Fibroblast of skin of scalp (primary cell): ENCODE measurements at places on chromosomes 11 and 22.

- peak; percentile 54 for DNase-seq
These were observed 284.0 kb downstream of the KIRREL3 start for GRCh38 chr11:126716456-126717083.

GRCh38 chr11:13440100-13440855 lies 22.7 kb downstream of the BTBD10 start:
- DNase-seq, result peak; percentile 88

GRCh38 chr11:71450939-71451338 lies 2.1 kb upstream of the NADSYN1 start:
- DNase-seq, result no peak

GRCh38 chr11:121282386-121282785 lies 10.2 kb upstream of the SC5D start:
- peak; percentile 9 for DNase-seq

- no peak for DNase-seq
These were observed 28.1 kb upstream of the ZBTB16 start for GRCh38 chr11:114031246-114031966.

GRCh38 chr11:132579136-132579535 lies 953.2 kb downstream of the OPCML start:
- DNase-seq, result no peak

DNA sequence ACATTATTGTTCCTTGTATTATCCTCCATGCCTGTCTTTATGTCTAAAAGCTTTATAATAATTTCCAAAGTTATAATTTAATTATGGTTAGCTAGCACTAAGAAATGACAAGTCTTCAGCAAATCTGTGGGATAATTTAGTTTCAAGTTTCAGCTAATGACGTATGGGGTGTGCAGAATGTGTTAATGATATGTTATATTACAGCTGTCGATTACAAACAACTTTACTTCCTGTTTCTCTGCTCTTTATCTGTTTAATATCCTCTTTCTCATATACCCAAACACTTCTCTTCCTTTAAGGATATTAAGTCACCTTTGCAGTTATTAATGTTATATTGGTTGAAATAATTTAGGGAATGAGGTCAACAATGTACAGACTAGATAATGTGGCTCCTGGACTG lies 161.8 kb downstream of the CASP12 start:
- no peak for DNase-seq

GRCh38 chr11:45337583-45338360 lies 51.6 kb upstream of the SYT13 start:
- DNase-seq, result no peak

DNA sequence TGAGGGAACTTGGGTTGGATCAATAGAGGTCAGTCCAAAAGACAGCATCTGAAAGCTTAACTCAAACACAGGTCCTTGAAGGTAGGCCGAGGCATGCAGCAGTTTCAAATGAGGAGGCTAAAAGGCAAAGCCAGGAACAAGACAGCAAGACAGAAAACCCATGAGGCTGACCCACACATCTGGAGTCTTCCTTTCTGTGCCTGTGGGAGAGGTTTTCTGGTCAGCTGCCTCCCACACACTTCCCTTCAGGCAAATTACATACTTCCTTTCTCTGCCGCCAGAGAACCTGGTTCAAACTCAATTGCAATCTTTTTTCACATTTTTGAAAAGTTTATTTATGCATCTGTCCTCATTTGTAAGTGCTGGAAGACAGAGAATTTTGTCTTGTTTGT lies 29.8 kb upstream of the CRTAM start:
- DNase-seq, result no peak

DNA sequence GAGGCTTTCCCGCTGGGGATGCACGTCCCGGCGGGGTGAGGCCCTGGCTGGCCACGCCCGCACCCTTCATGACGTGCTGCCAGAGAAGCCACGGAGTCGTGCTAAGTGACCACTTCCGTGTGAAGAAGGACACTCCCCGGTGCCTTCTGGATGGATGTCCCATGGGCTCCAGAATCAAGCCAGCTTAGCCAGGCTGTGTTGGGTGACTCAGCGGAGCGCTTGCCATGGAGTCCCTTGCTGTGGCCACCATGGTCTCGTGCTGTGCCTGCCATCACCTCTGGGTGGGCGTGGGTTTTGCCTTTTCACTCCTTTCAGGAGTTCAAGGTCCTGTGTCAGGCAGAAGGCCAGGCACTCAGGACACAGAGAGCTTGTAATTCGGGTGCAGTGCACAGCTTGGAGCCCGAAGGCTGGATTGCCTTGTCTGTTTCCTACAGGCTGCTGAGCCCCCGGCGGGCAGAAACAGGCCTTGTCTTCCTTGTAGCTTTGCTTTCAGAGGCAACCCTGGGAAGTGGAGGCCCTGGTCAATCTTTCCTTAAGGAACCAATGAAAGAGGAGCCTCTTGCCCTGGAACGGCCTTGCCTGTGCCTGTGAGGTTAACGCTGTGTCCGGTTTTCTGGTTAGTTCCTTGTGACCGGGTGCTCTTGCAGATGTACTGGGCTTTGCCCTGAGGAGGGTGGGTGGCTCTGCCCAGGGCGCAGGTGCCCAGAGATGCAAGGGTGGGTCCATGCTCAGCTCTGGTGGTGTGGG lies 268.6 kb downstream of the TBC1D22A start:
- peak; percentile 41 for DNase-seq

- DNase-seq, result no peak
These were observed 98.3 kb downstream of the C11orf65 start for GRCh38 chr11:108369064-108369463.

GRCh38 chr22:47783433-47784366 lies 1021.2 kb downstream of the TBC1D22A start:
- DNase-seq, result no peak

GRCh38 chr11:68442433-68442832 lies 18.1 kb upstream of the PPP6R3 start:
- DNase-seq, result no peak

DNA sequence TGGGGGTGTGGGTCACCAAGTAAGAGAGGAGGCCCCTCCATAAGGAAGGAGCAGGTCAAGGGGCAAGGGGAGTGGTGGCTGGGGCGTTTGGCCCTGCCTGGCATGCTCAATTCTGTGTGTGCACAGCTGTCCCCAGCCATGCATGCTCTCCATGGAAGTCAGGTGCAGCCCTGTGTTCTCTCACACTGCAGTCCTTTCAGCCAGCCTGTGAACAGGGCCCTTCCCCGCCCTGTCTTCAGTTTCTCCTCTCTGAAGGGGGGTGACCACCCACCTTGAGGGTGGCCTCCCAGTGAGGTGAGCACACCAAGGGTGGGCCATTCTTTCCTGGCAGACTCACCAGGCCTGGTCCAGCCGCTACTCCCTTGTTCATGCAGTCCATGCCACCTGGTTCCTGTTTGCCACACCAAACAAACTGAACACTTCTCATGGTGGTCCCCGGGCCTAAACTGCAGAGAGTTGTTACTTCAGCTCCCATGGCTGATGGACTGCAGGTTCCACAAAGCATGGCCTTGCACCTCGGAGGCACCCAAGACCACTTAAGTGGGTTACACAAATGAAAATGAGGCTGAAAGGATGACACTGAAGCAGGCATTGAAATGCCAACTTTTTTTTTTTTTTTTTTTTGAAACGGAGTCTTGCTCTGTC lies 1.7 kb upstream of the CHCHD10 start:
- DNase-seq, result no peak

DNA sequence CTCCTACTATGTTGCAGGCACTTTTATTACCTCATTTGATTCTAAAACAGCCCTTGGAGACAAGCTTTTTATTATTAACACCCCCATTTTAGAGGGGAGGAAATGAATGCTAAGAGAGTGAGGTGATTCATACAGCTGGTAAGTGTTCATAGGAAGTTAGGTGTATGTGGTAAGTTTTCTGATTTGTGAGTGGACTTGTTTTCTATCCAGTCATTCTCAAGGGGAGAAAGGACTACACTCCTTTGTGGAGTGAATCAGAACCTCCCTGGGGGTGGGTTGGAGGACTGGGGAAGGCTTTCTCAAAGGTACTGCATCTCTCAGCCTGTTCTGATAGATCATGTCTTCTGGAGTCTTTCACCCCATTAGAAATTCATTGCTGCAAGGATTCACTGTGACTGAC lies 23.5 kb downstream of the PKNOX2 start:
- no peak for DNase-seq

- DNase-seq, result peak; percentile 9
These were observed 24.6 kb downstream of the SDHAF2 start for GRCh38 chr11:61454520-61454919.

GRCh38 chr11:102633385-102634026 lies 8.4 kb upstream of the MMP20 start:
- no peak for DNase-seq

- DNase-seq, result no peak
These were observed 7.5 kb downstream of the LRFN4 start for GRCh38 chr11:66864172-66864901.

DNA sequence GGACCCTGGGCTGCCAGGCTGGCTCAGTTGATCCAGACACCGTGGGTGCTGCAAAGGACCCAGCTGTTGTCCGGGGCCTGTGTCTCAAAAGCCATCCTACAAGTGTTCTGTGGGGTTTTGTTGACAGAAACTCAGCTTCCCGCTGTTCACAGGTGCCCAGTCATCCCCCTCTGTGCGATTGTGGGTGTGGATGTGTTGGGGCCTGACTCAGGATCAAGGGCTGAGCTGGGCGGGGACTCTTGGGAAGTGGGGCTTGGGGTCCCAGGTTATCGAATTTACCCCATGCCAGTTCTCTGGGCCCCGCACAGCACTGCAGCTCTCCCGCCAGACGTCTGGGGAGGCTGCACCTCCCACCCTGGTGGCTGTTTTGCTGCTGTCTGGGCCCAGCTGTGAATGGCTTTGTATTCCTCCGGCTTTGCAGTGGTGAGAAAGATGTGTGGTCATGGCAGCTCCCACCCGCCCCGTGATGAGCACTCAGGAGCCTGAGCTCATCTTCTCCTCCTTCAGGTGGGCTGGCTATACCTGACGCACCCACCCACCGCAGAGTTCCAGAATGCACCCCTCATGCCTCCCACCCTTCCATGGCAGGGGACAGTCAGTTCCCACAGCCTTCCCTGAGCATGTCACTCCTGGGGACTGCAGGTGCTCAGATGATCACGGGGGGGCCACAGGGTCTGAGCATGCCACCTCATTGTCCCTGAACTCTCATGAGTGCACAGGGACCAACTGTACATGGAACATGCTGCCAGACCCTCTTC lies 3.6 kb upstream of the AP2A2 start:
- DNase-seq, result no peak

DNA sequence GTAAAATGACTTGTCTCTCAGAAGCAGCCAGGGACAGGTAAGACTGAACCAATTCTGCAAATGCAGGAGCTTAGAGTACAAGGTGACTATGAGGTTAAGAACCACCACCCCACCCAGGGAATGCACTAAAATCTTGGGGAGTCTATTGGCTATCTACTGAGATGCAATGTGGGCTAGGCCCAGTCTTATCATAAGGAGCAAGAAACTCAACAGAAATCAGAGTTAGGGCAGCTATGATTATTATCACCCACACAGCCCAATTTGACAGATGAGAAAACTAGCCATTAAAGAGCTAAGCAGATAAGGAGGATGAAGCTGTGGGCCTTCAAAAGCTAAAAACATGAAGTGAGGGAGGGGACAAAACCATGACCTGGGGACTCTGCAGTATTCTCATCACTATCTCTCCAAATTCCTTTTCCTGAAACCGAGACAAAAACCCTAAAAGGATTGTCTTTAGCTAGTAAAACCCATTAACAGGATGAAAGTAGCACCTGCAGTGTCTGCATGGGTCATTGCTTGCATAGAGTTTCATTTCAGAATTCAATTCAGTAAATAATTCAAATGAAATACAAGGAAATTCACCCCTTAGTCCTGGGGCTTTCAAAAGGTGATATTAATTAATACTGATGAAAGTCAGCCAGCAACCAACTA lies 68.8 kb upstream of the USP47 start:
- DNase-seq, result no peak

GRCh38 chr11:94968334-94968958 lies 4.9 kb downstream of the CWC15 start:
- DNase-seq, result peak; percentile 57

DNA sequence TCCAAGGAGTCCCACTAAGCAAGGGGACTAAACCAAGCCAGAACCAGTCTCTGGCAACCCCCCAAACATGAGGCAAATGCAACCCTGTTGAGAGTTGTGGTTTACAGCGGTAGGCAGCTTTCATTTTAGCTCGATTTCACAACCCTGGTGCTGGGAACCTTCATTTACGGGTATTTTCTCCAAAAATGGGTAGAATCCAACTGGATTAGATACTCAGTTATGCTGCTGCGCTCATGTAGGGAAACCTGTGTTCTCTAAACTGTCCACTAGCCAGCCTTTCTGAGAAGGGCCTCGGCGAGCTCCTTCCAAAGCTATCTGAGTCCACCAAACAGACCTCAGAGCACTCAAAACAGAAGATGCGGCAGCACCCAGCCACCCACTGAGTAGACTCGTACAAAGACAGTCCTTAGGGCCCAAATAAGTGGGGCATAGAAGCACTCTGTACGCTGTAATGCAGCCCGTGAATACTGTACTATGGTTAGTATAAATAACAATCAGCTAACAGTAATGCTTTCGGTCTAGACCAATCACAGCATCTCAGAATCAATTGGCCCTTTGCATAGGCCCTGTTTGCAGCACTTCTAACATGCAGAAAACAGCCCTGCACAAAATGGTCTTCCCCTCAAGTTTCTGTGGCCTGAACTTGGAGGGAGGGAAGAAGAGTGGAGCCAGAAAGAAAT lies 104.7 kb downstream of the ETS1 start:
- peak; percentile 85 for DNase-seq

DNA sequence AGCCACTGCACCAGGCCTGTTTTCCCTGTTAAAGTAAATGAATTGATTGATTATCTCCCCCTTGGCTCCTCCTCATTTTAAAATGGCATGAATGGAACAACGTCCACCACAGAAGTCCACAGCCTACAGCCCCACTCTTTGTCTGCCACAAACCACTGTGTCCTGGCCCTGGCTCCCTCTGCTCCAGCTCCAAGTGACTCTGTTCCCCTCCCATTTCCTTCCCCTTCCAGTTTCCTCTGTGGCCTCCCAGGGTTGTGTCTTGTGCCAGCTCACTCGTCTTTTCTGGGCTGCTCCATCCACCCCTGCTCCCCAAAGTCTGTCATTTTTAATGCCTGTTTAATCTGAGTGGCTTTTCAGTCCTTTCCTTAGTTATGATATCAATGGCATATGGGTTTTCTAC lies 52.4 kb upstream of the CD5 start:
- DNase-seq, result no peak

GRCh38 chr11:81255895-81256294 lies 1477.8 kb downstream of the FAM181B start:
- no peak for DNase-seq

GRCh38 chr11:21861314-21861713 lies 331.6 kb upstream of the ANO5 start:
- no peak for DNase-seq
